ENCODE measurements at places on chromosomes 12 and 14.

GRCh38 chr12:104737791-104738301, 220.2 kb downstream of the SLC41A2 start:
- DNase-seq = no peak

- DNase-seq = no peak
These were observed 68.4 kb downstream of the SYT1 start for GRCh38 chr12:78933014-78933413.

GRCh38 chr12:69474456-69474855, 4.3 kb downstream of the FRS2 start:
- DNase-seq = no peak

DNA sequence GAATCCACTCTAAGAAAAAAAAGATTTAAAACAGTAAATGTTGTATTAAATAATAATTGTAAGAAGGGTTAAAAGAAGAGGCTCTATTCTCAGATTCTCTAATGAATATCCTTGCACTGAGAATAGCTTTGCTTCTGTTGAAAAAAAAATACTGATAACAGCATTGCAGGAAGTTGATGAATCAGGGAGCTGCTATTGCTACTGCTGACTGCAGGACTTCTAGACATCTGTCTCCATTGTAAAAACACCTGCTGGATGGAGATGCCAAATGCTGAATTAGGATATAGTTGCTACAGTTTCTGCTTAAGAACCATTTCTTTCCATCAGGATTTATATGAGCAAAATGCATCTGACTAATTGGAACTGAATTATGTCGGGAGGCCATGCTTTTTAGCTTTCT, 50.3 kb upstream of the ANP32D start:
- DNase-seq = no peak

Data from stimulated activated CD4-positive, alpha-beta T cell treated with anti-CD3 and anti-CD28 coated beads, Interleukin-1b, Interleukin-23, amount 100 ng/mL, for 1 hour (primary cell).